ENCODE measurements at places on chromosomes 13 and 19. TPM values are rescaled to one million over a fixed set of nuclear protein-coding genes. Genes with fewer than 3 reads are reported as not detected.

DNA sequence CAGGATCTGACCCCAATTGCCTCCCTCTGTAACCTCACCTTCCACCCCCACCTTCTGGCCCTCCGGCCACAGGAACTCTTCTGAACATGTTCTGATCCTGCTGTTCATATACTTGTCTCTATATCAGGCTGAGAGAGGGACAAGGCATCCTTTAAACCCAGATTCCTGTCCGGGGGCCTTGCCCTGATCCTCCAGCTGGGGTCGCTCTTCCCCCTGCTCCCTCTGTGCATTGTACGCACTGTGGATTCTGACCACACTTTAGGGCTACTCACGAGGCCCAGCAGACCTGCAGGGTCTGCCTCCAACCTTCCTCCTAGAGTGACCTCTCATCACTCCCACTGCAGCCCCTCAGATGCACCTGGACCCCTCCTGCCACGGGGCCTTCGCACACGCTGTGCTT is 269.3 kb downstream of the UQCRFS1 start:
- DNase-seq, result no peak

DNA sequence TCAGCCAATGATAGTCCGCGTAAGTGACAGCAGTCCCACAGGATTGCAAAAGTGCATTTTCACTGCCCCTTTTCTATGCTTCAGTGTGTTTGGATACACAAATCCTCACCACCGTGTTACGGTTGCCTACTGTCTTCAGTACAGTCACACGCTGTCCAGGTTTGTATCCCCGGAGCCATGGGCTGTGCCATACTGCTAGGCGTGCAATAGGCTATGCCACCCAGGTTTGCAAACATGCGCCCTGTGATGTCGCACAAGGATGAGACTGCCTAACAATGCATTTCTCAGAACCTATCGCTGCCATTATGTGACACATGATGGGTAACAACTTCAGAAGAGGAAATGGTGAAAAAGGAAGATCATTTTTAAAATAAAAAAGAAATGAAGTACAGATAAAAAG is 16.8 kb upstream of the ADPRHL1 start:
- DNase-seq, result no peak

GRCh38 chr13:50991579-50992521 is 82.3 kb downstream of the RNASEH2B start:
- peak; percentile 60 for DNase-seq

DNA sequence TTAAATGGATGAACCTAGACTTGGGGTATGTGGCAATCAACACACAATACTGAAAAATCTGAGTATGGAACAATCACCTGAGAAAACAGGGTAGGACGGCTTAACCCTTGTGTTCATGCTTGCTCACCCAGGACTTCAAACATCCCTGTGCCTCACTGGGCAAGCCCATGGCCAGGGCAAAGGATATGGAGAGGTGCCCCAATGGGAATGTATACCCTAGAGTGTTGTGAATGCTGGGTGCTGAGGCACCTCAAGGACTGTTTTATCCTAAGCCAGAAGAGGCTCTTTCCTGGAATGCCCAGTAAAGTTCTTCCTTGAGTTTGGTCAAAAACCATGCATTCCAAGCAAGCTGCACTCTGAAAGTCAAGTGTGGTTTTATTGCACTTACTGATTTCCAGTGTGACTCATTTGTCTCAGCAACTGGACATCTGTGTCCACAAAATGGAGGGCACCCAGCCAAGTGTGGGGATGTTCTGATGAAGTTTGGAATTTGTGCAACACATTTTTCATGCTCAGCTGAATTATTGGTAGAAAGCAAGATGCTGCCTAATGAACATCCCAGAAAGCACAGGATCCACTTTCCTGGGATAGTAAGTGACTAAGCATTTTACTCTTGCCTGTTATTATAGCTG is 531.3 kb downstream of the RFC3 start:
- DNase-seq, result peak; percentile 70

GRCh38 chr13:82002710-82003109 is 1661.8 kb upstream of the SPRY2 start:
- DNase-seq, result no peak

DNA sequence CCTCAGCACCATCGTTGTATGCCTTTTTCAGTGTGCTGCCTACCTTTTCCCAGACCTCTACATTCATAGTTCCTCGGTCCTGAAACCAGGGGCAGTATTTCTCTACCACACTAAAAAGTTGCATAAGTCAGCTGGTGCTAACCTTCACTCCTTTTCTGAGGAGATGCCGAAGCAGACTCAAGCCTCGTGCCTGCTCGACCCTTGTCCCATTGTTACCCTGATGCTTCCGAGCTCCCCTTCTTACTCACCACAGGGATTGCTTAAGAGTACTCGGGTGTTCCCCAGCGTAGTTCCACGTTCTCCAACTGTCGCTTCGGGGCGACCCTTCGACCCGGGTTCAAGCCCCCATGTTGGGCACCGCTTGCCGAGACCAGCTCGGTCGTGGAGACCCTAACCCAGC is 19.0 kb upstream of the IL17D start:
- no peak for DNase-seq

DNA sequence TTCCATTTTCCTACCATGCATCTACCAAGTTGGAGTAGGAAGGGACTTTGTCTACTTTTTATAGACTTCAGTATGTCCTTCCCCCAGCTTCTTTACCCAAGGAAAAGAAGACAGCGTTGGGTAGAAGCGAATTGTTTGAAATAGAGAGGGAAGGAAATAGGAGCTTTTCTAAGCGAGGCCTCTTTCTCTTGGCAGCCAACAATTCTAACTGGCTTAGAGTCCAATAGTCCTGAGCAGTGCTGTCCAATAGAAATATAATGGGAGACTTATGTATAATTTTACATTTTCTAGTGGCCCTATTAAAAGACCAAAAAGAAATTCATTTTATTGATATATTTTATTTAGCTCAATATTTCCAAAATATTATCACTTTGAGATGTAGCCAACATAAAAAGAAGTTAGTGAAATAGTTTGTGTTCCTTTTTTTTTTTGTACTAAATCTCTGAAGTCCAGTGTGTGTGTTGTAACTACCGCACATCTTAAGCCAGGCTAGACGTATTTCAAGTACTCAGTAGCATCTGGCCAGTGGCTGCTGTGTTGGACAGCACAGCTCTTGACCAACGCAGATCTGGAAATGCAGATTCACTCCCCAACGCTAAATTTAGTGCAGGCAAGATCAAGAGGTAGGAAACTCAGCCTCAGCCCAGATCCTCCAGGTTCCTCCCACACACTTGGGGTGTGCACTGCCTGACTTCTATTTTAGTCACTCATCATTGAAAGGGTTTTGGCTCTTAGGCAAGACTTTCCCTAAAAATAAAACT is 179.2 kb downstream of the SHISA2 start:
- peak; percentile 45 for DNase-seq

GRCh38 chr19:6730153-6730804 is 7.1 kb downstream of the GPR108 start:
- DNase-seq, result peak; percentile 54

DNA sequence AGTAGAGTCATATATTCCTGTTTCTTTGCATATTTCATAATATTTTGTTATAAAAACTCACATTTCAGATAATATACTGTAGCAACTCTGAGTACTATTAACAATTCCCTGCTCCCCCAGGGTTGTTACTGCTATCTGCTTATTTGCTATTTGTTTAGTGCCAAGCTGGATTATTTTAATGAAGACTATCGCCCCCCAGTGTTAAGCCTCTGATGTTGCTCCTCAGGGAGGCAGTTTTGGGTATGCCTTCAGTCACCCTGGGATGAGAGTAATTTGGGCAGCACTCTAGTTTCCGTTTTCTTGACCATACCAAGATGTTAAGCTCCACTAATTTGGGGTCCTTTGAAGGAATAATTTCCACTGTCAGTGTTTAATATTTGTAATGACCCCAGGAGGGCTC is 46.0 kb downstream of the MICU2 start:
- no peak for DNase-seq

- DNase-seq, result no peak
Observed at GRCh38 chr19:32343550-32344262, 1.7 kb upstream of the ZNF507 start.

GRCh38 chr19:45138303-45138751 is 22.5 kb downstream of the NKPD1 start:
- peak; percentile 37 for DNase-seq

GRCh38 chr13:84972907-84973306 is 826.3 kb downstream of the SLITRK6 start:
- DNase-seq, result no peak

- DNase-seq, result peak; percentile 97
Observed at GRCh38 chr19:52007806-52008557, at the start of gene ZNF615. ZNF615 (minus strand) TSS chr19:52008211; CDS start chr19:52003711, 4,500 bp downstream.

GRCh38 chr19:41698746-41699230 is 9.6 kb upstream of the CEACAM5 start:
- DNase-seq, result no peak

- DNase-seq, result no peak
Observed at GRCh38 chr13:110576070-110576394, 14.5 kb upstream of the RAB20 start.

DNA sequence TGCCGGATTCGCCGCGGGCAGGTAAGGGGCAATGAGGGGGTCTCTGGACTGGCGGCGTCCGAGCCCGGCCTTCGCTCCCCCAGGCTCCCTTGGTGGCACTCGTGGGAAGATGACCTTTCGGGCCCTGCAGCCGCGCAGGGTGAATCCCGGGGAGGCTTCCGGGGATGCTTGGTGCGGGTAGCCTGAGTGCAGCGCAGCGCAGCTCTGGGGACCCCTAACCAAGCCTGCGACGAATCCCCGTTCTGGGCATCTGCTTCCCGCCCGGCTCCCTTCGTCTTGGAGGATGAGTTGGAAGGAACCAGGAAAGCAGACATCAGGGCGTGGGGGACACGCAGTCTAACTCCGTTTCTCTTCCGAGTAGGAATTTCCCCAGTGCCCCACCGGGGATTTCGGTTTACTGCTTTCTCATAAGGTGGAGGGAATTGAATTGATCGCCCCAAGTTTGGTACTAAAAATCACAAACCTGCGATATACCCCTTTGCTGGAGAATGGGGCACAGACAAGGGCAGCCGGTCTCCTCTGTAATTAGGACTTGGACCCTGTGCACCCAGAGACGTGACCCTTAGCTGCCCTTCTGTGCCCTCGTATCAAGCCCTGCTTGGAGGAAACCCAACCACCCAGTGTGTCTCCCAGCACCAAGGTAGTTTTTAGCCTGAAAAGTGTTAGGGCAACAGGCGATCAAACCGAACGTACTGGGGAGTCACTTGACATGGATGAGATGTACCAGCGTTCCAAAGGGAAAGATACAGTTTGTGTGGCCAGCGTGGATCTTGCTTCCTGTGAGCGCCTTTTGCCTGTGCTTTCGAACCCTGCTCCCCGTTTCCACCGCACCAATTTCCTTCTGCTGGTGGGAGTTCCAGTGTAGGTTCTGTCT is 1.0 kb downstream of the GPC5 start:
- DNase-seq, result no peak

- DNase-seq, result no peak
Observed at GRCh38 chr19:18603255-18603957, 3.2 kb downstream of the CRLF1 start.

- DNase-seq, result no peak
Observed at GRCh38 chr13:23468811-23469210, 35.3 kb upstream of the SACS start.

DNA sequence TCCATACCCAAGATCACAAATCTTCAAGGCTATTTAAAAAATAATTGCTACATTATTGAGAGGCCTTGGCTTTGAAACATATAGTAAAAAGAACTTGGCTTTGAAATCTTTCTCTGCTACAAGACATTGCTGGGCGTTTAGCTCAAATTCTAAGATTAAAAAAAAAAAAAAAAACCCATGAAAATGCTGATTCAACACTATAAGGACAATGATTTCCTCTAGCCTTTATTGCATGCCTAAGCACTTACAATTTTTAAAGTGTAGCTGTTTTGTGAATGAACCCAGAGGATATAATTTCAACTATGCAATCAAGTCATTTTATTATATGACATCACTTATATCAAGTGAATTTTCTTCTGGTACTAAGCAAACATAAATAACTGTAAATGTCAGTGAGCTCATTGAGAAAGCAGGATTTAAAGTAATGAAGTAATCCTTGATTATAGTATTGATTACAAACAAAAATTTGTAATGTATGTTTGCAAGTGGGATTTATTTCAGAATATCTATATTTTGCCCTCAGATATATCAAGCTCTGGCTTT is 340.0 kb upstream of the GPC6 start:
- DNase-seq, result no peak

DNA sequence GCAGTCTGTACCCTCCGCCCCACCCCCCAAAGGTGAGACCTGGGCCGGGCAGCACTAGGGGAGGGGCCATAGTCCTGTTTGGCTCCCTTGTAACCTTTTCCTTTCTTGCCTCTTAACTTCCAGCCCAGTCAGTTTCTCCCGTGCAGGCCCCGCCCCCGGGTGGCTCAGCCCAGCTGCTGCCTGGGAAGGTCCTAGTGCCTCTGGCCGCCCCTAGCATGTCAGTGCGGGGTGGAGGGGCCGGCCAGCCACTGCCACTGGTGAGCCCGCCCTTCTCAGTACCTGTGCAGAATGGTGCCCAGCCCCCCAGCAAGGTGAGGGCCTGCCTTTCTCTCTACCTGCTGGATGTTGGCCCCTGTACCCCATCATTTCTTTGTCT is 10.5 kb upstream of the PRR19 start:
- DNase-seq, result no peak

- DNase-seq, result no peak
Observed at GRCh38 chr19:58578012-58578925, 5.1 kb upstream of the MZF1 start.

DNA sequence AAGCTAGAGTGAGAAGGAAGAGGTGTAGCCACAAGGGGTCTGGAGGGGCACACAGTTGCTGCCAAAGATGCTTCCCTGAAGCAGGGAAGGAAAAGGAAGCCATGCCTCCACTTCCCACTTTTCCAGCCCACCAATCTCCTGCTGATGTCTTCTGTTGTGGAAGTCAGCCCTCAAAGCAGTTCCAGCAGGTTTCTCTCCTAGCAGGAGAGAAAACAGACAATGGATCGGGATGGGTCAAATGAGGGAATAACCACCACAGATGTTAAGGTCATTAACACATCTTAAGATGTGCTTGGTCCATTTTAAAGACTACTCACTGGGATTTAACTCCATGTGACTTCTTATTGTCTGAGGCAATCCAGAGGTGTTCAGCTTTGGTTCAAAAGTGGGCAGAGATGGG is 284.1 kb upstream of the SOX21 start:
- DNase-seq, result no peak

DNA sequence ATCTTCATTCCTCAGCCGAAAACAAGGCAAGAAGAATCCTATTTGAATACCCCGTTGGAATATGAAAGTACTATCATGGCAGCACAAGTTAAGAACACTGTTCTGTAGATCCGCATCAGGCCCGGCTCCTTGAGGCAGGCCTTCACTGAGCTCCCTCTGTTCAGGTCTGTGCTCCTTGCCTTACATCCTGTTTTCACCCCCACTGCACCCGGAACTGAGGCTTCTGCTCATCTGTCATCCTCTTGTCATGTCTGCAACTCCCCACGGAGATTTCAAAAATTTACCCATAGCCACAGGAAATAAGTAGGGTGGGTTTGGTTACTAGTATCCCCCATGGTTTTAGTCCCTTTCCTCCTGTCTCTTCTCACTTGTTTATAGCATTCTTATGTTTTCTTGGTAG is 861.9 kb downstream of the GPC5 start:
- no peak for DNase-seq

The TMEM59L gene
- total RNA-seq, result 12.0 TPM

The KLK12 gene
- 7.2 TPM for total RNA-seq

The CAMSAP3 gene
- 7.0 TPM for total RNA-seq

The RNF225 gene
- total RNA-seq, result not detected

The PROZ gene
- total RNA-seq, result not detected

The CYP2S1 gene
- total RNA-seq, result 11.0 TPM

The BSG gene
- 236 TPM for total RNA-seq

The GSX1 gene
- total RNA-seq, result not detected

All from tongue (tissue), 3 donors.